ENCODE measurements at places on chromosomes 16 and 17.

- DNase-seq, result no peak
Observed at GRCh38 chr16:4386951-4387565, 15.4 kb downstream of the VASN start.

- DNase-seq, result no peak
Observed at GRCh38 chr16:30565984-30566383, 5.5 kb downstream of the ZNF688 start.

DNA sequence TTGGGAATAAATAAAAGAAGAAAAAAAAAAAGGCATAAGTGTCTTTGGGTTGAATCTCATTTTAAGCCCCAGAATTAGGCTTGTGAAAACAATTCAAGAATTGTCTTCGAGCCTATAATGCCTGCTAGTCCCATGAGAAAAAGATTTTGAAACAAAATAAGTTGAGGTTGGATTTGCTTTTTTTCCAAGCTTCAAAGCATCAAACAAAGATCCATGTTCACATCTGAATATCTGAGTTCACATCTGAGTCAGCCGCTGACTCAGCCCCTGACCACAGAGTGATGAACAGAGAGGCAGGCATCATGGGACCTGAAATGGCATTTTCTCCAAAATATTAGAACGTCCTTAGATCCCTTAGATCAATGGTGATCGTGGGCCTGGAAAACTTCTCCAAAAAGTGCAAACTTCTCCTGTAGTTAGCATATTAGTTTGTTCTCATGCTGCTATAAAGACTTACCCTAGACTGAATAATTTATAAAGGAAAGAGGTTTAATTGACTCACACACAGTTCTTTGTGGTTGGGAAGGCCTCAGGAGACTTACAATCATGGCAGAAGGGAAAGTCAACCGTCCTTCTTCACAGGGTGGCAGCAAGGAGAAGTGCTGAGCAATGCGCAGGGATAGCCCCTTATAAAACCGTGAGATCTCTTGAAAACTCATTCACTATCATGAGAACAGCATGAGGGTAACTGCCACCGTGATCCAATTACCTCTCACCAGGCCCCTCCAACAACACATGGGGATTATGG is 294.6 kb upstream of the HSBP1 start:
- no peak for DNase-seq

GRCh38 chr17:3469529-3469928 is 2.1 kb downstream of the SPATA22 start:
- no peak for DNase-seq

GRCh38 chr16:17302620-17303019 is 168.1 kb downstream of the XYLT1 start:
- no peak for DNase-seq

GRCh38 chr16:28925386-28926228 is 569 bp upstream of the RABEP2 start:
- peak; percentile 76 for DNase-seq

- DNase-seq, result no peak
Observed at GRCh38 chr17:10666906-10667305, 9.8 kb upstream of the MYH3 start.

- DNase-seq, result no peak
Observed at GRCh38 chr17:75151930-75152329, 2.4 kb downstream of the JPT1 start.

DNA sequence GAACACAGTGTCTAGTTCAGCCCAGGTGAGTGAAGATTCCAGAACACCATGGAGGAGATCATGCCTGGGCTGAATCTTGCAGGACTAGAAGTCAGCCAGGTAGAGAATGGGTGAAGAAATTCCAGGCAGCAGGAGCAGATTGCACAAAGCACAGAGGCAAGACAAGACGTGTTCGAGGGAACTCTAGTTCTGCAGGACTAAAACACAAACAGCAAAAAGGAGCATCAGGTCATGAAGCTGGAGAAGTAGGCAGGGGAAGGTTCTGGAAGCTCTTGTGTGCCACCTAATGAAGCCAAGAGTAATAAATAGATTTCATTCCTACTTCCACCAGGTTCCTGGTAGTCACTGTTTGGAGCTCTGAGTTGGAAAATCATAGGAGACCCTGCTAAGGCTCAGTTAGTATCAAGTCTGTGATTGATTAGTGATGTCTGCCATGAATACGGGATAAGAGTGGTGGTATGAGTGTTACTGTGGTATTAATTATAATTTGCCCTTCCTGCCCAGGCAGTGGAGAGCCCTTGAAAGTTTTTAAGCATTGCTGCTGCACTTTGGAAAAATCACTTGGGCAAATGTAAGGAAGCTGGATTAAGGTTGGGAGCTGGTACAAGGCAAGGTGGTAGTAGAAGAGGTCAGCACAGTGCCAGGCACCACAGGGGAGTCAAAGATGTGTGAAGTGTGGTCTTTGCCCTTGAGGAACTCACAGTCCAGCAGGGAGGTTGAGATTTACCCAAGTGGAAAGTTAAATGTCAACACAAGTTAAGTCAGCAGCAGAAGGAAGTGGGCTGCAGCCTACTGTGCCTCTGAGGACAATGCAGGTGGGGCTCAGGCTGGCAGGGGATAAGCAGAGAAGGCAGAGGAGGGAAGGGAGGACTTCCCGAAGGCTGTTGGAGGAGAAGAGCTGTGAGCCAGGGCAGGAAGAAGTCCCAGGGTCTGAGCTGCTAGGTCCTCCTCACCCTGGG is 13.5 kb upstream of the FOXN1 start:
- DNase-seq, result no peak

DNA sequence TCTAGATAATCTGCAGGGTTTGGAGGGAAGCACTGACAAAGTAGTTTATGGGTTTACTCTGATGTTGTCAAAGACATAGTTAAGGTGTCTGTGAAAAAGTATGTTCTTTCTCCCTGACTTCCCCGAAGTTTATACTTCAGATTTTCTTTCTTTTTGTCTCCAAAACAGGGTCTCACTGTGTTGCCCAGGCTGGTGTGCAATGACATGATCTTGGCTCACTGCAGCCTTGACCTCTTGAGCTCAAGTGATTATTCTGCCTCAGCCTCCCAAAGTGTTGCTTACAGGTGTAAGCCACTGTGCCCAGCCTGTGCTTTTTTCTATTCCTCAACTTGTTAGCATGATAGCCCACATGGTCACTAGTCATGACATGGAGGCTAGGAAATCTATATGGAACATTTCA is 20.9 kb downstream of the SF3B3 start:
- DNase-seq, result no peak

DNA sequence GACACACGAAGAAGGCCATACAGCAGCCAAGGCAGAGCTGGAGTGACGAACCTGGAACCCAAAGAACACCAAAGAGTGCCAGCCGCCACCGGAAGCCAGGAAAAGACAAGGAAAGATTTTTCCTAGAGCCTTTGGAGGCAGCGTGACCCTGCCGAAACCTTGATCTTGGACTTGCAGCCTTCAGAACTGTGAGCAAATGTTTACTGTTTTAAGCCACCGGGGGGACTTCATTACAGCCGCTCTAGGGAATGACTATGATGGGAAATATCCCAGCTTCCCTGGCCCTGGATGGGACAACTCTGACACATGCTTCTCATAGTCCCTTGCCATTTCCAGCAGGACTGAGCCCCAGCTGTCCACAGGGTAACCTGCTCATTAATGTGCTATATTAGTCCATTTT is 270.6 kb downstream of the HAPSTR1 start:
- DNase-seq, result no peak

- DNase-seq, result no peak
Observed at GRCh38 chr17:64066716-64067115, 46.3 kb upstream of the ICAM2 start.

GRCh38 chr17:36590082-36590481 is 1.6 kb upstream of the DHRS11 start:
- no peak for DNase-seq

DNA sequence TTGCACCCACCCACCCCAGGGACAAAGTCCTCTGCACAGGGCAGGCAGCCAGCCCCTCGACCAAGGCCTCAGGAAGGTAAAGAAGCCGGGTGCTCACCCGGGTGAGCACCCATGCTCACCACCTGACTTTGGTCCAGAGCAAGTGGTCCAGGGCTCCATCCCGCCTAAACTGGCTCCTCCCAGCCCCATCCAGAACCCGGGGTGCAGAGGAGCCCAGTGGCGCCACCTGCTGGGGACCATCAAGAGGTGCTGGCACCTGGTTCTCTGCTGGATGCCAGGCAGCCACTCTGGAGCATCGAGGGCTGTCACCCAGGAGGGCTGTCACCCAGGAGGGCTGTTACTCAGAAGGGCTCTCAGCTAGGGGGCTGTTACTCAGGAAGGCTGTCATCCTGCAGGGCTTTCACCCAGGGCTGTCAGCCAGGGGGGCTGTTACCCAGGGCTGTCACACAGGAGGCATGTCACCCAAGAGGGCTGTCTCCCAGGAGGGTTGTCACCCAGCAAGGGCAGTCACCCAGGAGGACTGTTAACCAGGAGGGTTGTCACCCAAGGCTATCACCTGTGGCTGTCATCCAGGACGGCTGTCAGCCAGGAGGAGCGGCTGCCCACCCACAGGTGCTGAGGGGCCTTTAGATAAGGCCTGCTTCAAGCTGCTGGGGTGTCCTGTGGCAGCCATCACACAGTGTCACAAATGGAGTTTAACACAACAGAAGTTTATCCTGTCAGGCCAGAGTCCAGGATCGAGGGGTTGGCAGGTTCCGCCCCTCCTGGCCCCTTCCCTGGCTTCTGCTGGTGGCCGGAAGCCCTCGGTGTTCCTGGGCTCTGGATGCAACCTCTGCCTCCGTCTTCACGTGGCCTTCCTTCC is 98.5 kb downstream of the TNFRSF13B start:
- peak; percentile 23 for DNase-seq

DNA sequence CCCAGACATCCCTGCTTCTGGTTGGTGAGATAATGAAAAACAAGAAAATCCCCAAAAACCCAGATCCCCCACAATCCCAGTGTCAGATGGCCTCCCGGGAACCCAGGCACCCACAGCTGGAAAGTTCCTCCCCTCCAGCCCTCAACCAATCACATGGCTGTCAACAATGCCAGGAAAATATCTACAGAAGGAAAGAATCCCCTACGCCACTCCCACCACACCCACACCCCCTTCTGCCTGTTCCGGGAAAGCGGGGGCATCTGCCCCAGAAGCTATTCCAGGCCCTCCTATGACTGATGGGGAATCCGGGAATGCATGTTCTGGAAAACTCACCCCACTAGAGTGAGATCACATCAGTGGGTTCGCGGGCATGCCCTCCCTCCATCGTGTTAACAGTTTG is 1.8 kb downstream of the TMEM95 start:
- DNase-seq, result no peak

GRCh38 chr16:67158637-67159600 is 790 bp downstream of the TRADD start:
- peak; percentile 83 for DNase-seq
